ENCODE measurements at places on chromosomes 13 and 19.
A peak's percentile ranks its signal among the peaks of the same experiment; 100 is the strongest.

DNA sequence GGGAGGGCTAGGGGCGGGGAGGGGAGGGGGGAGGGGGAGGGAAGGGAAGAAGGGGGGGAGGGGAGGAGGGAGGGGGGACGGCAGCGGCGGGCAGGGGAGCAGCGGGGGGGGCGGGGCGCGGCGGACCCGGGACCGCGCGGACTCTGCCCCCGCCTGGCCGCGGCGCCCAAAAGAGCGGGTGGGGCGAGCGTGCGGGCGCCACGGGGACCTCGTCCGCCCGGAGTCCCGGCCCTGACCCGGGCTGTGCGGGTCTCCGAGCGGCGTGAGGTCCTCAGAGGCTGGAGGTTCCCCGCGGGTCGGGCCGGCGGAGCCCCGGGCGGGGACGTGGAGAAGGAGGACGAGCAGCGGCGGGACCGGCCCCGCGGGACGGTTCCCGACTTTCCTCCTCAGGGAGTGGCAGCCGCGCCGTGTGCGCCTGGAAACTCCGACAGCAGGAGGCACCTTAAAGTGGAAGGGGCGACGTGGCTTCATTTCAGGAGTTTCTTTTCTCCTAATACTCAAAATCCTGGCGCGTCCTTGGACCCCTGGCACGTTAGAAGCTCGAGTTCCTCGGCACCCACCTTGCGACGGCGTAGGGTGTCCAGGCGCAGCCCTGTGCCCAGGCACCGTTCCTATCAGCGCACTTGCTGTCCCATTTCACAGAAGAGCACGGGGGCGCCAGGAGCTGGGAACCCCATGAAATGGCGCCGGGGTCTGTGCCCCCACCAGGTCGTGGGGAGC is 518 bp upstream of the PLPP2 start:
- DNase-seq = no peak

DNA sequence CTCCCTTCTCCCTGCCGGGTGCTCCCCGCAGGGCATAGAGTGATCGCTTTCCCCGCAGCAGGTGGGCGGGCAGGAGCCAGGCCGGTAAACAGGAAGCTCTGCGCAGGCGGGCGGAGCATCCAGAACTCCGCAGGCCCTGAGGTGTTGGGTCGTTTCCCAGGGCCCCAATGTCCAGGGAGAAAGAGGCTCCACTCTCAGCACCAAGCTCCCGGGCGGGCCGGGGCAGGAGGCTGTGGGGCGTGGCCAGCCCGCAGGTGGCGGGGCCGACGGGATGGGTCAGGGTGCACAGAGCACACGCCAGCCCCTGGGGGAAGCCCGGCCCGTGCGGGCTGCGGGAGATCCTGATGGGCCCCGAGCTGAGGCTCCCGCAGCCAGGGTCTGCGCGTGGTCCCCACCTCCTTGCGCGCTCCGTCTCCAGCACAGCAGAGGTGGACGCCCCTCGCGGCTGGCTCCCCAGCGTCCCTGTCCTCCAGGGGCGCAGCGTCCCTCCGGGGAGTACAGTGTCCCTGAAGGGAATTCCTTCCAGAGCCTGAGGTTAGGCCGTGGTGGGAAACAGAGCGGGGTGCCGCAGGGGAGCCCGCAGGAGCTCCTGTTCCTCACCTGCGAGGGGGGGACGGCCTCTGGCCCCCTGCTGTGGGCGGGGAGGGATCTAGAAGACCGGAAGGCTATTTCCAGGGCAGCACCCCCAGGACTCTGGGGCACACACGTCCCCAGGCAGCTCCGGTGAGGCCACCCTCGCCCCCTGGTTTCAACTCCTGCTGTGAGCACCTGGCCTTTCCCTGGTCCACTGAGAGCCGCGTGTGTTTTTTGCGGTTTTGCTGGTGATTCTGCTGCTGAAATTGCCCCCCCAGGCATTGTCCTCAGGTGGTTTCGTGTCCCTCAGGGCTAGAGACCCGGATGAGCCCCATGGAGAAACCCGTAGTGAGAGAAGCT is 12.2 kb downstream of the PIP5K1C start:
- DNase-seq = no peak

DNA sequence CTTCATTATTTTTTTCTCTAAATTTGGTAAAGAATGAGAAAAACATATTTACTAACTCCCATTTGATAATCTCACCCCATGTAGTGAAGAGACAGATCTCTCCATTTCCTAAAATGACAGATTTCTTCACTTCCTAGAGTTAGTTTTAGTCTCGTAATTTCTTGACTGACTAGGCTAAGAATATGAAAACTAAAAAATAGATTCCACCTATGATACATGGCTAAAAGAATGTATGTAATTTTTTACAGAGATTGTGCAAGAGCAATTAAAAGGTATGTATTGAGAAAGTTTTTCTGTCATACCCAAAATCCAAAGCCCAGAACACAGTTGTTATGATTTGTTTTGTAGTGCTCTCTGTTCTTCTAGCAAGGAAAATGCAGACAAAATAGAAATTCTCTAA is 9.5 kb downstream of the NALCN start:
- DNase-seq = no peak

GRCh38 chr13:59898066-59898465 is 265.7 kb downstream of the DIAPH3 start:
- no peak for DNase-seq

DNA sequence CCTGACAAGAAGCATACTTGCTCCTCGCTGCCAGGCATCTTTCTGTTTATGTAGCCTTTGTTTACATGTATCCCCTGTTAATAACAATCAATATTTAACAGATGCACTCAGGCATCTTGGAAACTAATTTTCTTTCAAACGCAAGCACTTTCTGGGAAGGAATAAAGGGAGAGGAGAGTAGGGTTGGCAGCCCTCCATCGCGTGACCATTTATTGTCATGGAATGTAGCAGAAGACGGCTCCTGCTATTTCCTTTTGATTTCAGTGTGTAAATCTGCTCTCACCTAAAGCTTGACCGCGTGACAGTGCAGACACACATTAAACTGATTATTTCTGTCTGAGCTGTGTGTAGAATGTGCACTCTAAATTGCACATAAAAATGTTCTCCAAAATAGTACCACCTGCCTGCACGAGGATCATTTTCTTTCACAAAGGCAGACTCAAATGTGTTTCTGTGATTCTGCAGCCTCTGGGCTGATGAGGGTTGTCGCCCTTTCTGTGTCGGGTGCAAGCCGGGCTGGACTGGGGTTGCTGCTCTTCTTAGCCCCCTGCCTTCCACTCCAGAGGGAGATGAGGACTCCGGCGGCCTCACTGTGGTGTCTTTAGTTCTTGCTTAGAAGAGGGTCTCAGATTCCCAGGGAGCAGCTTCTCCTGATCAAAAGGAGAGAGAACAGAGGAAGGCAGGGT is 223.5 kb upstream of the MAB21L1 start:
- DNase-seq = no peak

GRCh38 chr19:33385956-33386355 is 12.4 kb downstream of the CEBPG start:
- DNase-seq = no peak

DNA sequence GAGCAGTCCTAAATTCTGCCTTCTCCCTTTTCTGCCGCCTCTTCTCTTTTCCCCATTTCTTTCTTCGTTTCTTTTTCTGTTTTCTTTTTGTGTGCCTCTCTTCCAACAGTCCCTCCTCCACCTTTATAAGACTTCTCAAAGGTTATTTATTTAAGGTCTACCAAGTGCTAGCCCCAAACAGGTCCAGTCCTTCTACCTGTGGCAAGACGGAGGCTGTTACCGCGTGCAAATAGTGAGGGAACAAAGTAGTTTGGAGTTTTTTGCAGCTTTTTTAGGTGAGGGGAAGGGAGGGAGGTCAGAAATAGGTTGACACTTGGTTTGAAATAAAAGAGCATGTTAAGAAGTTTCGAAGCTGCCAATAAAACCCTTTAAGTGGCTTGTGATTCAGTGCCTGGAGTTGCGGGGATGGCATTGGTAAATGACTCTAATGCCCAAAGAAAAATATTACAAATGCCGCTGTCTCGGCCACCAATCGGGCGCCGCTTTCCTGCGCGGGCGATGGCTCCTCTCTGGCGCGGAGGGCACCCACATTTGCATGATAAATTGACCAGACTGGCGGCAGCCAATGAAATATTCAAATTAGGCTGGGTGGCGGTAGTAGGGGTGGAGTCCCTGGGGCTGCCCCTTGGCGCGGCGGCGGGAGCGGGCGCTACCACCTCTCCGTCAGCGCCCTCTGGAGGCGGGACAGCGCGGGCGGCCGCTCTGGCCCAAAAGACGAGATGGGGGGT is 7.5 kb upstream of the TSHZ3 start:
- peak; percentile 65 for DNase-seq

DNA sequence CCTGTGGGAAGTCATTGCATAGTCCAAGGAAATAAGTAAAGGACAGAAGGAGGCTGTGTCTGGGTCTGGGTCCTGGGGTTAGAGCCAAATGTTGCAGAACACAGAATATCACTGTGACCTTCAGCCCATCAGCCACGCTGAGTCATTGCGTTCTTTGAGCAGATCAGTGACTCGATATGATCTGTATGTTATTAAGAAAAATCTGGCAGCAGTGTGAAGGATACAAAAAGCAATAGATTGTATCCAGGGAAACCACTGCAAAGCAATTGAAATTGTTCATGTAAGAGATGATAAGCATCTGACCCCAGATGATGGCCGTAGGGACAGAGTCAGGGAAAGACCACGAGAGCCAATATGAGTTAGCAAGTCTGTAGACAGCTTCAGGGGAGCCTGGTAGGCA is 1575.1 kb upstream of the SLC10A2 start:
- no peak for DNase-seq

- no peak for DNase-seq
These were observed 437 bp downstream of the HIPK4 start for GRCh38 chr19:40389404-40390083.

DNA sequence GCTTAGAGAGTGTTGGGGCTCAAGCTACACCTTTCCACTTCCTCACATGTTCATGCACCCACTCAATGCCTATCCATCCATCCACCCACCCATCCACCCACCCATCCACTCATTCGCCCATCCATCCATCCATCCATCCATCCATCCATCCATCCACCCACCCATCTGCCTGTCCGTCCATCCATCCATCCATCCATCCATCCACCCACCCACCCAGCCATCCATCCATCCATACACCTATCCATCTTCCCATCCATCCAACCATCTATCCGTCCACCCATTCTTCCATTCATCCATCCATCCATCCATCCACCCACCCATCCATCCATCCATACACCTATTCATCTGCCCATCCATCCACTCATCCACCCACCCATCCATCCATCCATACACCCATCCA is 13.1 kb upstream of the HOMER3 start:
- no peak for DNase-seq

- DNase-seq = no peak
These were observed 19.2 kb upstream of the LPAR6 start for GRCh38 chr13:48431987-48432615.

- no peak for DNase-seq
These were observed 212.5 kb downstream of the DLEU7 start for GRCh38 chr13:50631041-50631440.

- no peak for DNase-seq
These were observed 37.2 kb upstream of the ATP11A start for GRCh38 chr13:112652512-112653070.

DNA sequence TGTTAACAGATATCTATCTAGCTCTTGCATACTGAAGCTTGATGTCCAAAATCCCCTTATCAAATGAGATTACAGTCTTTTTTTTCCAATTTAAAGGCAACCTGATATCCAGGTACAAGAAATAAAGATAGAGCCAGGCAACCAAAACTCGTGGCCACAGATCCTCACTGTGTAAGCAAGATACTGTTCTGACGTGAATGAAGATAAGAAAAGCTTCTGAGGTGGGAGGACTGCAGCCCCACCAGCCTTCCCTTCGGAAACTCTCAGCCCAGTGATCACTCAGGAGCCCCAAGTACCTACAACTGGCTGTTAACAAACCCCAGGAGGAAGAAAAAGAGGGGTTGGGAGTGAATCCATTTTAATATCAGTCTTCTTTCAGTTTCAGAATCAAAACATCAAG is 191.6 kb downstream of the EFNB2 start:
- no peak for DNase-seq

DNA sequence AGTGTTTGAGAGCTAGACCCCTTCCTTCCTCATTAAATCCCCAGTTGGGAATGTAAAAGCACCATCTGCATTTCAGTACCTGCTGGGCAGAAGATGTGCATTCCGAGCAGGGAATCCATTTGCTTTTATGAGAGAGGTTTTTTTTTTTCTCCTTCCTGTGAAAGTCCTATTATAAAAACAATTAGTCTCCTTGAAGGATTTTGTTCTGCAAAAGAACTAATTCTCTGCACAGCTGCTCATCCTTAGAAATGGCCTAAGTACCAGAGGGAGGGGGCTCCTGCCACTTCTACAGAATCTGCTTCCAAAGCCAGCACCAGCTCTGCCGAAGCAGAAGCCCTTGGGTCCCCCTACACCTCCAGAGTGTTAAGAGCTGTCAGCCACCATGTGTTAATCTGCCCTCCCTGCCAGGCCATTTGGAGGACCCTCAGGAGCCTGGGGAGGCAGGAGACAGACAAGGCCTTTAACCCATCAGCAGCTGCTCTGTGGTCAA is 36.4 kb upstream of the SERPINE3 start:
- DNase-seq = no peak

DNA sequence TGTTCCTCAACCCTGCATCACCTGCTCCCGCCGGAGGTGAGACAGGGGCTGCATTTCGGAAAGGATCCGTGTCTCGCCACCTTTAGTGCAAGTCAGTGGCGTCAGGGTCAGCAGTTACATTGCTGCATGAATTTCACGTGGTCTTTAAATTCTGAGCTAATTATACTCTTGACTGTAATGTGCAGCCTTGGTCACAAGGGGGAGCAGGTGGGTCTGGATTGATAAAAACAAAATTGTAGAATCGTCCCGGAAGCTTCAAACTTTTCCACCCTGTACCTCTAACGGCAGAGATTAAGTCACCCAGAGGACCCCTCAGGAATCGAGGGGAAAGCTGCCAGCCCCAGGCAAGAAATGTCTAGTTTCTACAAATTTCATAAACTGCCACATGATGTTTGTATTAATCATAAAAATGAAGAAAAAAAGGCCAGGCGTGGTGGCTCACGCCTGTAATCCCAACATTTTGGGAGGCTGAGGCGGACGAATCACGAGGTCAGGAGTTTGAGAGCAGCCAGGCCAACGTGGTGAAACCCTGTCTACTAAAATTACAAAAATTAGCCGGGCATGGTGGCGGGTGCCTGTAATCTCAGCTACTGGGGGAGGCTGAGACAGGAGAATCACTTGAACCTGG is 20.2 kb downstream of the BBC3 start:
- peak; percentile 63 for DNase-seq

- no peak for DNase-seq
These were observed 53.5 kb upstream of the ALOX5AP start for GRCh38 chr13:30681843-30682242.
